ENCODE measurements at places on chromosomes 2 and 18.
A peak's percentile ranks its signal among the peaks of the same experiment; 100 is the strongest.

DNA sequence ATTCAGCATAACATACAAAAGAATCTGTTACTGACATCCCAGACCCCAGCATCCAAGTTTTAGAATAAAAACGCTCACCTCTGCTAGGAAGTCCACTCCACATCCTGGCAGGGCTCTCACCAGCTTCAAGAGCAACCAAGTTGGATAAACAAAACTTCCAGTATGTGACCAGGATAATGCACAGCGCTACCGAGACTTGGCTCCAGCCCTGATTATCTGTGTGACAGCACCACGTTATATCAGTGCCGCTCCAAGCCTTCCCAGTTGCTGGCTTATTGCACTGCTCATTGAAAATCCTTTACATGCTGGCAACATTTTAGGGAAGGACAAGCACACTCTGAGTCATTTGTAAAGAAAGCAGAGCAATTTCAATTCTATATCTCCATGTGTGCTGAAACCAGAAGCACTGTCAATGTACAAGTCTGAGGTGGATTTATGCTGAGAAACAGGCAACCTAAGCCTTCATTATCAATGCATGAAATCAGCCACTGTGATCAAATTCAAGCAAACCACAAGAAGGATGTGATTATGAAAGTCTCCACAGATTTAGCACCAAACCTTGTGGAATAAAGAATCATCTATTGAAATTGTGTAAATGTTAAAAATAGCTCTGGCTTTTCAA lies 115.7 kb downstream of the ZNF385B start:
- no peak for DNase-seq

GRCh38 chr2:99507937-99508818 lies 18.4 kb upstream of the REV1 start:
- DNase-seq: peak; percentile 89

GRCh38 chr2:75356865-75357264 lies 157.5 kb upstream of the TACR1 start:
- no peak for DNase-seq

- DNase-seq: no peak
These were observed 306.4 kb downstream of the LPIN1 start for GRCh38 chr2:12052796-12053195.

GRCh38 chr2:66034467-66034866 lies 400.5 kb upstream of the MEIS1 start:
- no peak for DNase-seq

DNA sequence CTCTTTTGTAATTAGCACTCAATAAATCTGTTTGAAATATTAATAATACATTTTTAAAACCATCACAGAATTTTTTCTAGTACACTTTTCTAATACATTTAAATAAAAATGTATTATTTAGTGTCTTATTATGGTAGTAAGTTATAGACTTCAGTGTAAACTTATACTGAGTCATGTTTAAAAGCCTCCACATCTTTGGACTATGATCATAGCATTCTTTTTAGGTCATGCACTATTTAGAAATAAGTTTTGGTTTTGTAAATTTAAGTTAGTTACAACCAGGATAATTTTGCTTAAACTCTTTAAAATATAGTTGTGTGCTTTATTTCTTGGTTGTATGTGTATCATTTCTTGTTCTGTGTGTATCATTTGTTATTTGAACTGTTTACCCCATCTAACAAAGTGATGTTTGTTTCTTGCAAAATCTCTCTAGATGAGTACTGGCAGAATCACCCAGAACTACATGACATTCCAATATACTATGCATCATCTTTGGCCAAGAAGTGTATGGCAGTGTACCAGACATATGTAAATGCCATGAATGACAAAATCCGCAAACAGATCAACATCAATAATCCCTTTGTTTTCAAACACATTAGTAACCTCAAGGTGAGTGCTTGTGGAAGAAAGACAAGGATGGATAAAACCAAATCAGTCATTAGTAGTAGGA lies 16.7 kb downstream of the CPSF3 start:
- DNase-seq: no peak

DNA sequence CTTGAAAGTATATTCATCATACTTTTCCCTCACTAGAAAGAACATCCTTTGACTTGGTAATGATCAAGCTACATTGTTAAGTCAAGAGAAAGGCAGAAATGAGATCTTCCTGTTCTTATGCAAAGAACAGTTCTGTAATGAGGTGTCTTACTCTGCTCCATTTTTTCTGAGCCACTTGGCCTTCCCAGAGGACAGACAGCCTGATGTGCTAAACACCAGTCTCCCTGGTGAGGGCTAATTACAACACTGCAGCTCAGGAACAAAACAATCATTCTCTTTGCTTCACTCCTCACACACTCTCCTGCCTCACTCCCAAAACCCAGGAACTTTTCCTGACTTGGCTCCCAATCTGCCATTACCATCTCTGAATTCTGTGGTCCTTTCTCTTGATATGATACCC lies 25.6 kb downstream of the TACR1 start:
- no peak for DNase-seq

DNA sequence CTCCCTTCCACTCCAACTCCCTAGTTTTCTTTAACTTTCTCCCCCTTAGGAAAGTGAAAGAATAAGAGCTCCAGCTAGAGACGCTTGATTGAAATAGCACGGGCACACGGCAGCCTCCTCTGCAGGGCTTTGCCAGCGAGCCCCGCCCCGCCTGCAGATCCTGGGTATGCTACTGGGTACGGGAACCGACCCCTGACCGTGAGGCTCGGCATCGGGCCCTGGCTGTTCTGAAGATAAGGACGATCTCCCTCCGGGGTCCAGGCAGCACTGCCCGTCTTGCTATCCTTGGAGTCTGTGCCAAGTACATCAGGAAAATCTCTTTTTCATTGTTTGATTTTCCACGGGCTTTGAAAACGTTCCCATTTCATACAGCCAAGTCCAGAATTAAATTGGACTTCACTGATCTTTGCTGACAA lies 284.5 kb downstream of the MTX2 start:
- DNase-seq: peak; percentile 13

GRCh38 chr2:27294928-27295327 lies 12.7 kb downstream of the TRIM54 start:
- DNase-seq: no peak

DNA sequence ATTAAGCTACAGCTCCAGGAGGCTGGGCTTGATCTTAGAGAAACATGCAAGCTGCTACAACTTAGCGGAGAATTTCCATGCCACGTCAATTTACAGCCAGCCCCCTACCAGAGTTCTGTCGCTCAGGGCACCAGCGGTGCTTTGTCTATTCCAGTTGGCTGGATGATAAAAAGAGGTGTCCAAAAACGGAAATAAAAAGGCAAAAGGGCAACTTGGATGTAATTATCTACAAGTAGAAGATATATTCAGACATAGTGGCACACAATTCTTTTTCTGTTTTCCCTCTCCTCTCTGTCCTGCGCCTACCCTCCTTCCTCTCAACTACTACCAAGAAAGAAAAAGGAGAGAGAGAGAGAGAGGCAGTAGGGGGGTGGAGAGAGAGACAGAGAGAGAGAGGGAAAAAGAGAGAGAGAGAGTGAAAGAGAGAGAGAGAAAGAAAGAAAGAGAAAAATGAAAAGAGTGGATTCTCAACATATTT lies 363 bp upstream of the RFTN2 start:
- no peak for DNase-seq

GRCh38 chr2:72840066-72840465 lies 14.2 kb upstream of the EXOC6B start:
- no peak for DNase-seq

GRCh38 chr2:15638720-15639119 lies 47.1 kb downstream of the DDX1 start:
- no peak for DNase-seq

GRCh38 chr2:187055463-187055862 lies 206.5 kb upstream of the ZSWIM2 start:
- no peak for DNase-seq

DNA sequence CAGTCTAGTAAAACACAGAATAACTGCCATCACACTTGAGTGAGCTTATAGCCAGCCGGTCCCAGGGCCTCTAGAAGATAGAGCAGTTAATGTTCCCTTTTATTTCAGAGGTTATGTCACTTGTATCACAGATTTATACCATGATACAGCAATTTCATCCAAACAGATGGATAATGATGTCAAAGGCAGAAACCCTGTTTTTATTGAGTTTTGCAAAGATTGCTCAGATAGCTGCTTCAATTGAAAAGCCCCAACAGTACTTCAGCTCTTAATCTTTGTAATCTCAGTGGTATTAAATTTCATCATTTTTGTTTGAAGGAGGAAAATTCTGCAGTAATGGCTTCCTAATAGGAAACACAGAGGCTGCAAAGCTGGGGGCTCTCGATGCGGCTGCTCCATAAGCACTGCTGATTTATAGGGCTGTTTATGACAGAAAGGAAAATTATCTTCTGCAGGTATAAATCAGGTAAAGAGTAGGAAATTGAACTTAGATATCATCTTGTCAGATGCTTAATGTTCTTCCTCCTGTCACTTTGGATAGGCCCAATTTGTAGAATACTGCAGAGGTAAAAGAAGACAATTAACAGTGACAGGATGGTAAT lies 112.3 kb downstream of the LNPK start:
- peak; percentile 66 for DNase-seq

- no peak for DNase-seq
These were observed 243.9 kb downstream of the TRIB2 start for GRCh38 chr2:12960671-12961070.

DNA sequence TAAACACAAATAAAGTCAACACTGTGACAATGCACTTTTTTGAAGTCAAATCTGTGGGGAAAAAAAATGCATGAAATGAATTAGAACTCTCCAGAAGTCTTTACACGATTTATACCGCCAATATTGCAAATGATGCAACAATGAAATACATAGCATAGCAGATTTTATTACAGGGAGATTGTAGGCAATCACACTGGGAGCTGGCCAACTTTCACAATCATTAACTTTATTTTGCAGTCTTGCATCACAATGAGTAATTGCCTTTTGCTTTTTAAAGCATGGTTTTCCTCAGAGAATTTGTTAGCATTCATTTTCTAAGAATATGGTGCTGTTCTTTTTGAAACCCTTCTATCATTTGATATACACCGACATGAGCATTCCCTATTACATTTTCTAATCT lies 366.4 kb upstream of the FSIP2 start:
- no peak for DNase-seq

DNA sequence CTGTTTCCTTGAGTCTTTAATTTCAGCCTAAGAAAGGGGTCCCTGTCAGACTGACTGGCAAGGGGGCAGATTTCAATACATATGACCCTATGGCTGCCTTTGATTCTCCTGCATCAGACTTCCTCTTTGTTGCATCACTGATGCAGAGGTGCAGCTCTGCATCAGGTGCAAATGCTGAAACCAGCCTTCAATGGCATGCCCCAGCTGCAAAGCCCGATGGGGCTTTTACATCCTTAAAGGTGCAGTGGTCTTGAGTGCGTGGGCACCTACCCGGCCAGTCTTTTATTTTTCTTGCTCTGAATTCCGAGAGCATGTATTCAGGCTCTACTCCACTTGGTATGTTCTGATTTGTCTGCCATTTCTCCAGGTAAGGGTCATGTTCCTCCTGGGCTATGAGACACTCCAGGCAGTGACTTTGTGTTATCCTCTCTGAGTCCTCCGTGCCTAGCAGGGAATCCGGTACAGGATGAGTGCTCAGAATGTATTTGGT lies 169.5 kb downstream of the MYCN start:
- DNase-seq: no peak

GRCh38 chr18:50906843-50907242 lies 27.9 kb downstream of the ME2 start:
- no peak for DNase-seq

DNA sequence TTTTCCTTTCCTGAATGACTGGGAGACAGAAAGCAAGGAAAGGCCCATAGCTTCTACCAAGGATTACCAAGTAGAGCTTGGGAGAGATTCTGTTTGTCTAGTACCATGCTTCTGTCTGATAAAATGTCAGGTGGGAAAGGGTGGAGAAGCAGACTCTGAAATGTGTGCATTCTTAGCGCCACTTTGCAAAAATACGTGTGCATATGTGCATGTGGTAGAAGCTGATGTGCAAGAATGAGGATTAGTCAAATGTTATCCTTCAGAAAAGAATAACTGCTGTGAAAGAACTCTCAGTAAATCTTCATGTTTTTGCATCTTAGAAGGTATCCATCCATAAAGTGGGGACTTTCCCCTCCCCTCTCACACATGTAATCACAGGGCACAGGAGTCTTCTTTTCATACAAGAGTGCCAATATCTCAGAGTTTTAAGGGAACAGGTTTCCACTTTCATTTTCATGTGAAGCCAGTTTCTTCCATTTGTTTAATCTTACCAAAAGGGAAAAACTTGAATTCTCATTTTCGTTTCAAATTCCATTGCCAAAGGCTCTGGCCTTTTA lies 15.4 kb upstream of the DGKD start:
- DNase-seq: no peak

DNA sequence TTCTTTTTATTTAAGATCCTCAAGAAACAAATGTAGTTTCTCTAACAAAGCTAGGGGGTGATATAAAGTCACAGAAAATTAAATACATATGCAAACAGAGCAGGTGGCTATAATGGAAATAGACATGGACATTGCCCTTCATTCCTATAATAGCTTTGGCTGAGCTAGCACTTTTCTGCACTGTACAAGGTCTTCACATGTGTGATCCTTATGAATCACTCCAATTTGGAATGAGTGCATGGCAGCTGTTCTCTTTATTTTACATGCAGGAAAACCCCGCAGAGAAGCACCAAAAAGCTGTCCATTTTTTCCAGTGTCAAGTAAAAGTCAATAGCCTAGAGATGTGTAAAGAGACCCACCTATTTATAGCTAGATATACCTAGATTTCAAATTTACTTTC lies 747.4 kb upstream of the SLC8A1 start:
- no peak for DNase-seq

DNA sequence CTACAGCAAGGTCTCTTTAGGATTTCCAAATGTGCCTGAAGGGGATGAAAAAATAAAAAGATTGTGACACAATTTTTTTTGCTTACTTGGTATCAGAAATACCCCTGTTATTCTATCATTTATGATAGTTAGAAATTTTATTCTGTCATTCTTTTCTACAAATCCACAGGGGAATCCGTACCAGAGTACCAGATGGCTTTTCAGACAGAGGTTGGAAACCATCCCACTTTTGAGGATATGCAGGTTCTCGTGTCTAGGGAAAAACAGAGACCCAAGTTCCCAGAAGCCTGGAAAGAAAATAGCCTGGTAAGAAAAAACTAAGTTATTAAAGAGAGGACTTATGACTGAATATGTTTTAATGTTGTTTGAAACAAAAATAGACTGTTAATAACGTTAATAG lies 92.6 kb upstream of the FAM117B start:
- no peak for DNase-seq

DNA sequence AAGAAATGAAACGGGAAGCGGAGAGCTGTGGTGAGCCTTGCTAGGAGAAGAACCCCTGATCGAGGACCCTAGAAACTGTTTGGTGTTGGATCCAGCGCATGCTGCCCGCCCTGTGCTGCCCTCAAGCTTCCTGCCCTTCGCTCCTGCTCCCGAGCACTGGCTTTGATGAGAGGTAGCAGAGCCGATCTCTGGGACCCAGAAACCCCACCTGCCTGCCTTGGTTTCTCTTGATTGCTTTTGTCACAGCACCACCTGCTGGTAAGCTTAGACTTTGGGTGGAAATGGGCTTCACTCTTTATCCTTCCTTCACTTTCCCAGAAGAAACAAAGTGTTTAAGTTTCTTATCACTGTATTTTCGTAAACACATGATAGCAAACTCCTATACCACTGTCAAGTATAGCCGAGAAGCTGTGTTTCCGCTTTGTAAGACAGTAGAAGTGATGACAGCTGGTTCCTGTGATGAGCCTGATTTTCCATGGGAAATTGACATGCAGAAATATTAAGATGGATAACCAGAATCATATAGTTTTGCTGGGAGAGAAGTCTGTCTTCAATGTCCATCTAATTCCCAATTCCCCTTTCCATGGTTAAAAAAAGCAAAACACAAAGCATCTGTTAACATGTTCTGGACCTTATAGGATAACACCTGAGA lies 267.4 kb downstream of the PHLPP1 start:
- peak; percentile 51 for DNase-seq
